ENCODE measurements at places on chromosomes 12 and 14.

DNA sequence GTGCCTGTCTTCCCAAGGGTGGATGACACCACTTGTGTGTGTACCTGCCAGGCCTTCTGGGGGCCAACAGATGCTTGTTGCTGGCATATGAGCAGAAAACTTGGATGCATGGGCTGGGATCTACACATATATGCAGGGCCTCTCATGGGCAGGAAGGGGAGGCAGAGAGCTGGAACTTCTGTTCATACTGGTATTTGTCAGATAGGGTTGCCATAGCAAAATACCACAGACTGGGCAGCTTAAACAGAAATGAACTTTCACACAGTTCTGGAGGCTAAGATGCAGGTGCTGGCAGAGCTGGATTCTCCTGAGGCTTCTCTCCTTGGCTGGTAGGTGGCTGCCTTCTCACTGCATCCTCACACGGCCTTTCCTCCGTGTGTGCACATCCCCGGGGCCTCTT, 121.8 kb downstream of the SUDS3 start:
- no peak for DNase-seq

GRCh38 chr12:76264611-76265012, 83.6 kb downstream of the BBS10 start:
- DNase-seq: no peak

DNA sequence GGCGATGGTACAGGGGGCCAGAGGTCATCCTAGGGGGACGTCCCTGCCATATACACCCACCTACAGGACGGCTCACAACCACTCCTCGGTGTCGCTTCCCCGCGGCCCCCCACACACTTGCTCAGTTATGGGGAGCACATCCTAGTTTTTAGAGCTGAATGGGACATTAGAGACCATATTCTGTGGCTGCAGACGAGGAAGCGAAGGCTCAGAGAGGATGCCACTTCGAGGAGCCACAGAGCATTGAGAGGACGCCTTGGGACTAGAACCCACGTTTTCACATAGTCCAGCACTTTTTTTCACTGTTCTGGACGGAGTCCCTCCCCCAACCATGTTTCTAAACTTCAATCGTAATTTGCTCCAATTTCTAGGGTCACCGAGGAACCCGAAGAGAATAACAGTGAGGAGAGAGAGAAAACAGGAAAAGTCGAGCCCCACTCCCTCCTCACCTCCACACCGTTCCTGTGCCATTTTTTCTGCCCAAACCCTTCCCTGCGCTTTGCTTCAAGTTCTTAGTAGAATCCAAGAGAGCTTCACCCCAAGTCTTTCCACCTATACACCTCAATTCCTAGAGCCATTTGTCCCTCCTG, 641 bp upstream of the ASCL1 start:
- no peak for DNase-seq

DNA sequence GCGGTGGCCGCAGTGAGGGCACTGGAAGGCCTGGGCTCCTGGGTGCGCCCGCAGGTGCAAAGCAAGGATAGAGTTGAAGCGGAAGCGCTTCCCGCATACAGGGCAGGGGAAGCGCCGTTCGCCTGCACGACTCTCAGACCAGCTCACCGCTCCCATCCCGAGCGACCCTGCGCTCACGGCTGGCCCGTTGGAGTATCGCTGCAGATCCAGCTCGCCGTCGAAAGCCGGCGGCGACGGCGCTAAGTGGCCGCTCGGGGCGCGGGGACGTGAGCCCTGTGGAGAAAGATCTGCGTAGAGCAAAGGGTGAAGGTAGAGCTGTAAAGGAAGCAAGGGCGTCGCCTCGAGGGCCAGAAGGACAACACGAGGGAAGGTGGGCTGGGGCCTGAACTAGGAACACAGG, 5.4 kb downstream of the ZNF219 start:
- DNase-seq: no peak

GRCh38 chr14:35333797-35334743, 41.9 kb downstream of the PSMA6 start:
- no peak for DNase-seq

GRCh38 chr12:61993734-61994345, 266.4 kb upstream of the USP15 start:
- DNase-seq: no peak

DNA sequence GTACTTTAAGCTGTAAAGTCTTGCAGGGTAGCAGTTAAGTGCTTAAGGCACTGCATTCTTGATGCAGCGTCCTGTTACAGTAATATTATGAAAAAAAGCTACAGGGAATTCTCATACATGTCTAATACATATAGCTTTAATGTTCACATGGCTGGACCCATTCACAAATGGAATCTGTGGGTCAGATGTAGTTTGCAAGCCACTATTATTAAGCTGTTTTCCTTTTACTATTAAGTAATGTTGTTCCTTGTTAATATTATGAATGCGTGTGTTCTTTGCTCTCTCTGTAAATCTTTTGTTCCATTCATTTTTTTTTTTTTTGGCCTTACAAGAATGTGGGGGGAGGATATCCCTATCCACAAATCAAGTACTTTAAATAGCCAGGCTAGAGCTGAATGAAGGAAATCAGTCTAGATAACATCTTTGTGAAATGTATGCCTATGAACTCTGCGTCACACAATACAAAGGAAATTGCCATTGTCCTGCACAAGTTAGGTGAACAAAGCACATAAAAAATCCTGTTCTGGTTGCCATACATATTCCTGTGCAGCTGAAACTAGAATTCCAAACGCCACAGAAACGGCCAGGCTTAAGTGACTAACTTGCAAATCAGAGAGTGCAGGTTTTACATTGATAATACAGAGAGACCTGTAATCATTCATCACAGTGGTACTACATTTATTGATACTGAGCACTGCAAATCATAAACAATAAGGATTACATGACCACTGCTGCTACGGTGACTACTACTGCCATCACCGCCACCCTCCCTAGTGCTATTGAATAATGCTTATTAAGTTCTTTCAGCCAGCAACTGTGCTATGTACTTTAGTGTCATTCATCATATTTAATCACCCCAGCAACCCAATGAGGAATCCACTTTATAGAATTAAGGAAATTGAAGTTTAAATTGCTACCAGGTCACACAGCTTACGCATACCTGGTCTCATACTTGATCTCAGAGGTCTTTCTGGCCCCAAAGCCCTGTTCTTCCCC, 111.9 kb downstream of the HMGA2 start:
- DNase-seq: no peak
